ENCODE measurements at places on chromosomes 11 and 22.

DNA sequence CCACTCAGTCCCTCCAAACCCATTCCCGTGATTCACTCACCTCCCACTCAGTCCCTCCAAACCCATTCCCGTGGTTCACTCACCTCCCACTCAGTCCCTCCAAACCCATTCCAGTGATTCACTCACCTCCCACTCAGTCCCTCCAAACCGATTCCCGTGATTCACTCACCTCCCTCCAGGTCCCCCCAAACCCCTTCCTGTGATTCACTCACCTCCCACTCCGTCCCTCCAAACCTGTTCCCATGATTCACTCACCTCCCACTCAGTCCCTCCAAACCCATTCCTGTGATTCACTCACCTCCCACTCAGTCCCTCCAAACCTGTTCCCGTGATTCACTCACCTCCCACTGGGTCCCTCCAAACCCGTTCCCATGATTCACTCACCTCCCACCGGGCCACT lies 639.6 kb downstream of the BRD1 start:
- no peak for DNase-seq

DNA sequence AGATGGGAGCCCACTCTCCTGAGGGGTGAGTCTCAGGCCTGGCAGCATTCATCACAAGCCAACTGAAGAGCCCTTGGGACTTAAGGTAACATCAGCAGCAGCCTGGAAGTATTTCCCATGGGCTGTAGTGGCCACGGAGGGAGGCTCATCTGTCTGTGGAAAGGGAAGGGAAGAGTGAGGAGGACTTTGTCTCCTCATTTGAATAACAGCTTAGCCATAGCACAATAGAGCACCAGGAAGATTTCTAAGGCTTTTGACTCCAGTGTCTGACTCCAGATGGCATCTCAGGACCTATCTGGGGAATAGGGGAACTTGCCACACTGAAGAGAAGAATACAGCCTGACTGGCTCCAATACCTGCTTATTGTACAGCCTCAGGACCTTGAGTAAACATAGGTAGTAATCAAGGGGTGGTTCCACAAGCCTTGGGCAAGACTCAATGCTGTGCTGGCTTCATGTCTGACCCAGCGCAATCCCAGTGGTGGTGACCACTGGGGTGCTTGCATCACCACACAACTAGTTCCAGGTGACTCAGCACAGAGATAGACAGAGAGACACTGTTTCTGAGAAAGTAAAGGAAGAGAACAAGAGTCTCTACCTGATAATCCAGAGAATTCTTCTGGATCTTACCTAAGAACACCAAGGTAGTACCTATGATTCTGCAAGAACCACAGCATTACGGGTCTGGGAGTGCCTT lies 510.5 kb upstream of the CCDC179 start:
- DNase-seq = no peak

GRCh38 chr11:25943031-25943430 lies 388.9 kb upstream of the ANO3 start:
- DNase-seq = no peak

- no peak for DNase-seq
Observed at GRCh38 chr22:49218142-49218541, 609.5 kb downstream of the BRD1 start.

GRCh38 chr11:26839911-26840698 lies 118.2 kb upstream of the SLC5A12 start:
- no peak for DNase-seq

DNA sequence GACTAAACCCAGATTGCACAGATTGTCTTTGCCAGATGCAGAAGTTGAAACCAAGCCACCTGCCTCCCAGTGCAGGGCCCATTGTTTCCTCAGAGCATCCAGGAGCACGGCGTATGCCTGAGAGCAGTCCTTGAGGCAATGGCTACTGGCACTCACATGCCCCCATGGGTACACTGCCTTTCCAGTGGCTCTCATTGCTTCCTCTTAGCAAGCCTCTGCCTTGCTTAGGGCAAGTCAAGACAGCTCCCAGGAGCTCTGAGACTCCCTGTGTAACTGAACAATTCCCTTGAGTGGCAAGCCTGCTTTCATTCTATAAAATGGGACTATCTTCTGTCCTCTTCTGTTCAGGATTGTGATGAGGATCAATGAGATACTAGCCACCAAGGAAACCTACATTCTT lies 4.1 kb downstream of the SYTL2 start:
- DNase-seq = no peak

- DNase-seq = no peak
Observed at GRCh38 chr22:28711820-28712777, 29.5 kb downstream of the CHEK2 start.
